ENCODE measurements at places on chromosomes 5 and 9.

DNA sequence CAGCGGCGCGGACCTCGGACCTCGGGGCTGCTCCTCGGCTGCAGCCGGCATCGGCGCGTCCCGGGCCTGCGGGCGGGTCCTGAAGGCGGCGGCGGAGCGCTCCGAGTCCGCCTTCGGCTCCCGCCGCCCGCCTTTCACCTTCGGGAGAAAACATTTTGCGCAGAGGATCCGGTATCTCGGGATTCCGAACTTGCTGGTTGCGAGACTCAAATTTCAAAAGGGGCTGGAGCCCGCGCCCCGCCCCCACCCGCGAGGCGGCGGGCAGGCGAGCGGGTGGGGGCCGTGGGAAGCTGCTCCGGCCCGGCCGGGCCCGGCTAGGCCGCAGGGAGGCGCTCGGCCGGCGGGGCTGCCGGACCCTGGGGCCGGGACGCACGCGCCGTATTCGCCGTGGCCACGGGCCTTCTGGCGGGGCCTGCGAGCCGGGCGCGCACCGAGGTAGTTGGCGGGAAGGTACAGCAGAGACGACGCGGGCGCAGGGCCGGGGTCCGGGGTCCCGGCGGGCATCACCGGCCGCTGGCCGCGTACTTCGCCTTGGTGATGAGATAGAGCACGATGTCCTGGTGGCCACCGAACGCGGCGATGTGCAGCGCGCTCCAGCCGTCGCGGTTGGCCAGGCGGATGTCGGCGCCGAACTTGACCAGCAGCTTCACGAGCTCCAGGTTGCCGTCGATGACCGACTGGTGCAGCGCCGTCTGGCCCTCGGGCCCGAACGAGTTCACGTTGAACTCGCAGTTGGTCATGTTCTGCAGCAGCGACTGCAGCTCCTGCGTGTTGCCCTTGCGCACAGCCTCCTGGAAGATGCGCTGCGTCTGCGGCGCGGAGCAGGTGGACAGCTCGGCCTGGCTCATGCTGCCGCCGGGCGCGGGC lies 757 bp downstream of the NRARP start:
- no peak for DNase-seq

DNA sequence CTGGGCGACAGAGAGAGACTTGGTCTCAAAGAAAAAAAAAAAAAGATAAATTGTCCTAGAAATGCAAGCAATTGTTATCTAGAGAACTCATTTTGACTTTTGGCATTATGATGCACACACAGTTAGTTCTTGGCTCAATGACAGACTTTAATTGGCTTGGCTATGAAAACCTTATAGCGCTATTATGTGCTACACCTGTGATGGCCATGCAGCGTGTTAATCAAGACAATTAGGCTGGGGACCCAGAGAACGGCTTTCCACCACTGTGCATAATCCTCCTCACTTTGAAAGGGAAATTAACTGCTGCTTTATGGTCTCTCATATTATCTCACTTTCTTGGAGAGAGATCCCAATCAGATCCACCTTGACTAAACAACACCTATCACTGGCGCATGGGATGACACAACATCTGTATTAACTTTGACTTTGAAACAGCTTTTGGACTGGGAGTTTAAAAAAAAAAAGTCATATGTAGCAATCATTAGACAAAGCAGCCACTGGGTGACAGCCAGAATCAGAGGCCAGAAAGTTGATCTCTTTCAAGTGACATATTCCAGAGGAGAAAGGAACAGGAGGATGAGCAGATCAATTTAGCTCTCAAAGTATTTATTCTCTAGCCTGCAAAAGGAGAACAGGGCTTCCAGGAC lies 132.5 kb downstream of the PPP2R2B start:
- DNase-seq: no peak

DNA sequence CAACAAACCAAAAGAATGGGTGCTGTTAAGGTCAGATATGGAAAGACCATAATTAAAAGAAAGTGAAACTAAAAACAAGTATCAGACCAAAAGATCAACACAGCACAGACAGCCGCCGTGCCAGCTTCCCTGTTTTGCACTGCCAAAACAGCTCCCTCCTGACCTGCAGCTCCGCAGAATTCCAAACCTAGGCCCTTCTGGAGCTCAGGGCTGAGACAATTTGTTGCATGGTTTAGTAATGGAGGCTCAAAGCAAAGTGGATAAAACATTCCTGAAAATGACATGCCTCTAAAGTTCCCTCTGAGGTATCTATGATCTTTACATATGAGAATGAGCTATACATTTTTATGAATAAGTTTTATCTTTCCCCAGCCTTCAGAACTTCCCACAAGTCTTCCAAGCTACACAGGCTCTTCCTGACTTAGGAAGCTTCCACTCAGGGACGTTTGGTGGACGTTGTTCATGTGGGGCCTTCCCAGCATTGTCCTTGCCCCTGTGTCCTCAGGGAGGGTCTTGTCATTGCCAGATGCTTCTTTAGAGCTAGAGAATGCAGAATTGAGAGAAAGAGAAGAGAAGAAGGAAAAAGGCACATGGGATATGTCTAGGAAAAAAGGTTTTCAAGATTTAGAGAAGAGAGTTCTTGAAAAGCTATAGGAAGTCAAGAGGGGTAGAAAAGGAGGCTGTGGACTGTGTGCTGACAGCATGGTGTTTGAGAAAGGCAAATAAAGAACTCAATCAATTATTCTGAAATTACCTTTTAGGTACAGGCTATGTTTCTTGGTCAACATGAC lies 28.4 kb upstream of the SSBP2 start:
- no peak for DNase-seq

DNA sequence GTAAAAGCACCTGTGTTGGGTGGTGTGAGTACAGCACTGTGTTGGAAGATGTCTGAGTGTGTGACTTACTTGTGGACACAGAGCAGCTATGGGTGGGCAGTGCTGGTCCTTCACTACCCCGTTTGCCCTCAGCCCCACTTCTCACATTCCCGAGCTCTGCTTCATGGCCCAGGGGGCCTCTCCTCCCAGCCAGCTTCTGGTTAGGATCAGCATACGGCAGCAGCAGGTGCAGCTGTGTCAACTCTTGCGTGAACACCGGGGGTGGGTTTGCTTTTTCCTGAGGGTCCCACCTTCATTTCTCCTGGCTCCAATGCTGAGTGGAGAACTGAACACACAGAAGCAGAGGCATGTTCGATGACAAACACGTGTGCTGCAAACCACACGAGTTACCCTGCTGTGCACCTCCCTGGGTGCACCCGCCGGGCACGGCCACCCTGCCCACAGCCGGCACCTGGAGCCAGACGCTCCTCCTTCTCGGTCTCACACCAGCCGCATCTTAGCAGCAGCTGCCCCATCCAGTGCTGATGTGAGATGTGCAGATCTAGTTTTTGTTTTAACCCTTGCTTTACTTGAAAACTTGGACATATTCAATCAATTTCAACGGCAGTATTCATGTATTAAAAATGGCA lies 14.9 kb upstream of the SLC6A3 start:
- no peak for DNase-seq

DNA sequence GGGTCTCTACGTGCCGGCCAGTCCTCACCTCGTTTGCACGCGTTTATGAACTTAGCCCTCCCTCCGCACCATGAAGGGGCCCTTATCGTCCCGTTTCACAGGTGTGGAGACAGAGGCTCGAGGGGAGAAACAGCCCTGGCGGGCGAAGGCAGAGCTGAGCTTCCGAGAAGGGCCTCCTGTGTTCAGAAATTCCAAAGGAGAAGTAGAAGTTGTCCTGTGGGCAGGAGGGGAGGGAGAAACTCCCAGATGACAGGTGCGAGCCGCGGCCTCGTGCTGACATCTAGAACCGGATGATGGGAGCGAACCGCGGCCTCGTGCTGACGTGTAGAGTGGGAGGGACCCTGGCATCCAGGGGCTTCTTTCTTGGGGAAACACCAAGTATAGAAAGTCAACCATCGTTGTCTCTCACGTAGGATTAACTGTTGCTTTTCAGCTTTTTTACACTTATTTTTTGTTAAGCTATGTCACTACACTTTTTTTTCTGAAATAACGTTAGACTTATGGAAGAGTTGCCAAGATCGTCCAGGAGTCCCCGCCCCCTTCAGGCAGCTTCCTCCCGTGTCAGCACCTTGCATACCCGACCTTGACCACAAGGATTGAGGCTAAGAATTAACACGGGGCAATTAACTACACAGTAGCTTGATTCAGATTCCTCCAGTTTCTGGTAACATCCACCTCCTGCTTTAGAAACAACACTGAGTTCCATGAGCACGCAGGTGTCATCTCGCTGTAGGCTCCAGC lies 42.8 kb upstream of the NKD2 start:
- DNase-seq: no peak

DNA sequence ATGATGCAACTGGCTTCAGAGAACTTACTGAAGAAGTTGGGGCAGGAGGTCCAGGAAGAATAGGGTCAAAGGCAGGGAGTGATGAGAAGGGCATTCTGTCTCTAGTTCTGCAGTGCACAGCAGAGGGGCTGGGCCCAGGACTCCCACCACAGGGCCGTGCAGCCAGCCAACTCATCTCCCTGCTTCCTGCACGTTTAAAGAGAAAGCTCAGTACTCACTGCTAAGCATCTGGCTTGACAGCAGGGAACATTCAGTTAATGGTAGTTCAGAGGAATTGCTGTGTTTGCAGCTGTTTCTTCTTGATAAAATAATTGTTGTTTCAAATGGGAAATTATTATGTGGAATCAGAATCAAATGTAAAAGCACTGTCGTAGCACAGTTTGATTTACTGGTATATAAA lies 25.6 kb upstream of the SCAMP1 start:
- no peak for DNase-seq

DNA sequence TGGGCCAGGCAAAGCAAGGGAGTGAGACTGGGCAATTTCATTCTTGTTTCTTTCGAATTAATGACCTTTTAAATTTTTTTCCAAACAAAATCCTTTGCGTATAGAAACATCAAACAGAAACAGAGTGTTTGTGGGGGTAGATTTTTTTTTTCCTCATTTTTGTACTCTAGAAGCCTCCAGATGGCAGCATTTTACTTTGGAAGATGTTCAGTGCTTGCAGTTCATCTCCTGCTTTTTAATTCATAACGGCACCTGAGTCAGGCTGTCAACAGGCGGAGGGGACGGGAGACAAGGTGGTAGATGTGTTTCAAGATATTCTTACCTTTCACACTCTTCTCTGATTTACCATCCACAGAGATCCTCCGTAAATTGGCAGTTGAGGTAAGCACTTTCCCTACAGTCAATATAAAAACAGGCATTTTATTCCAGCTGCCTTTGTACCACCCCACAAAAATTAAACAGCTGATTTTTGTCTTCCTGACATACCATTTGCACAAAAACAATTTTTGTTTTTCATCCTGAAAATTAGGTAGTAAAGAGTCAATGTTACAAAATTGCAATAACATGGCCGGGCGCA lies 99.5 kb upstream of the FBXL17 start:
- no peak for DNase-seq

DNA sequence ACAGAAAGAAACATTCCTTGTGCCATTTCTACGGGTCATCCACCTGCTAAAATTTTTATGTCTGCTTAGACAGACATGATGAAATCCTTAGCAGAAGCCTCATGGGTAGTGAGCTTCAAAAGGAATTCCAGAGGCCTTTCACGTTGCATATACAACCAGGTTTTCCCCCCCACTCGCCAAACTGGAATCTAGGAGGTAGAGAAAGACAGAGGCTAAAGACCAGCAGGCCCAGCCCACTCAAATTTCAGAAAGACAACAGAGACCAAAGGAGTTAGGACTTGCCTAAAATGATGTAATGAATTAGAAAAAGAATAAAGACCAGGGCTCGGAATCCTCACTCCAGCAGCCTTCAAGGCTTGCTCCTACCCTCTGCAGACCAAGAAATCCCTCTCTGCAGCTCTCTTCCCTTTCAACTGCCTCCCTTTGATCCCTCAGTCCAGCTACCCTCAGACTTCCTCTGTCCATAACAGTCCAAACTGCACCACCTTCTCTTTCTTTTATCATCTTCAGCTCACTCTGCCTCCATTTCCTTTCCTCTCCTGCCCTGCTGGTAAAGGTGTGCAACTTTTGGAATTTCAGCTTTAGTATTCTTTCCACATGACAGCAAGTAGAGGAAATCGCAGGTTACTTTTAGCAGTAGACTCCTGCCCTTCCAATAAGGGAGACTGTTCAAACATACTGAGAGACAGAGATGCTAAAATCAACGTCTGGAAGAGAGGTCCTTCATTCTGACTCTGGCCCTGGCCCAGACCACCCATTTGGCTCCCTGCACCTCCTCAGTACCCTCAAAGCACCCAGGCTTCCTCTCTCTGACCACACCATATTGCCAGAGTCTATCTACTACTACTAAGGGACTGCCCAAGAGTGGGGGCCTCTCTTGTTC lies 8.9 kb downstream of the B4GALT1 start:
- no peak for DNase-seq

DNA sequence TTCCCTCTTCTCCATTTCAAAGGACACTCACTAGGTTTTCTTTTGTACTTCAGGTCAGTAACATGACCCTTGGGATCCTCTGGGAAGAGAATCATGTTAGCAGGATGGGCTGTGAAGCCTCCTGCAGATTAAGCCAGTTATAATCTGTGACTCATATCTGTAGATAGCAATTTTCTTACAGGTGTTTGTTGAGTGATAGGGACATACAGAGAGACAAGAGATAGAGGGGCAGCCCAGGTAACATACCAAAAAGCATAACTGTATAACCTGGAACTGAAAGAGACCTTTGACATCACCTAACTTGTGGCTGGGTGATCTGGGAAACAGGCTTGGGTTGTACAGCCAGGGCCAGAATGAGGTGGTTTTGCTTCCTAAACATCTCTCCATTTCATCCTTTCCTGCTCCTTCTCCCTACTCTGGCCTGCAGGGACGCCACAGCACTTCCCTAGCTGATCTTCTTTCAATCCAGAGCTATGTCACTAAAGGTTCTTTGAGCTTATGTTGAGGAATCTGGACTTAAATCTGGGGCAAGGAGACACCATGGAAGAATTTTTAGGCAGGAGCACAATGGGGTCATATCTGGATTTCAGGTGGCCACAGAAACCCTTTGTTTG lies 21.0 kb upstream of the PPARGC1B start:
- DNase-seq: no peak

- no peak for DNase-seq
Measured at GRCh38 chr5:34474573-34475021, 181.5 kb upstream of the RAI14 start.

- DNase-seq: no peak
Measured at GRCh38 chr5:68644971-68645370, 429.4 kb downstream of the PIK3R1 start.

DNA sequence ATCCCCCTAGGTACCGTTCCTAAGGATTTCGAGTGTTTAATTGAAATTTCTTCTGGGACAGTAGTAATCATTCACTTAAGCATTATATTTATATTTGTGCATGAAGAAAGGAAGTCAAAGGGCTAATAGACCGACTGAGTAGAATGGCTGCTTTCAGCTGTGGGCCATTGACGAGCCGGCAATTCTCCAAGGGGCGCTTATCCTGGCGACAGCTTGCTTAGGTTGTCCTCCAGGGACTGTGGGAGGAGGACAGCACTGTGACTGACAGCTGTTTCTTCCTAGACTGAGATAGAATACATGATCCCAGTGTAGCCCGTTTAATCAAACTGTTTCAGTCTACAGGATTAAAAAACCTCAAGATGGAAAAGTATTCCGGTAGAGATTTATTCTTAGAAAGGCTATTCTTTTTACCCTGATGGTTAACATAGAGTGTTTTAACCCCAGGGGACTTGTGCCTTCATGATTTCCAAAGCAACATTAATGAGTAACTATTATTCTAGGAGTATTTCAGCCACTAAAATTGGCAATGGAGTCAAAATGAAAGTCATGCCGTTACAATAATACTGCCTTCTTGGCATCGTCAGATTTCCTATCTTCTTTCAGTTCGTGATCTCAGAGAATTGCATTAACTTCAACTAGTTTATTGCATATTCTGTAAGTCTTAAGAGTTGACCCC lies 943.1 kb upstream of the WWC1 start:
- DNase-seq: no peak

Data from NK-92 treated with Interleukin-12 subunit alpha and Interleukin-12 subunit beta, amount 100 ng/mL, for 24 hours (cell line).